Globus pallidus (tissue), 1 donor: ENCODE measurements at places on chromosomes 13 and 19.

GRCh38 chr13:101018720-101019119, 344.1 kb upstream of the TMTC4 start:
- DNase-seq = no peak

DNA sequence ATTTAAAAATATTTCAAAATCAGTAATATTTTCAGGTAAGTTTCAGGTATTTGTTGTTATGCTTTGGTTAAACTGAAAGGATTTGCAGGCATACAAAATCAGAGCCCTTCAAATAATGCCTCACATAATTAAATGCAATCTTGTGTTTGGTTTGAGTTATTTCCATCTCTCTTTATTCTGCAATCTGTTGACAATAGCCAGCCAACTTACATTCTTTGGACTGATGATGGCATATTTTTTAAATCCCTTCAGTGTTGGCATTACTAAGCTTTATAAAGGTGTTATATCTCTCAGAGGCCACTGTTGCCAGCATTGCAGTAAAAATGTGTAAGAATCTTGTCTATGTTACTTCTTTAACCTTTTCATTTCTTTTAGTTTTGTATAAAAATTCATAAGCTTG, 257.2 kb upstream of the RFC3 start:
- no peak for DNase-seq

DNA sequence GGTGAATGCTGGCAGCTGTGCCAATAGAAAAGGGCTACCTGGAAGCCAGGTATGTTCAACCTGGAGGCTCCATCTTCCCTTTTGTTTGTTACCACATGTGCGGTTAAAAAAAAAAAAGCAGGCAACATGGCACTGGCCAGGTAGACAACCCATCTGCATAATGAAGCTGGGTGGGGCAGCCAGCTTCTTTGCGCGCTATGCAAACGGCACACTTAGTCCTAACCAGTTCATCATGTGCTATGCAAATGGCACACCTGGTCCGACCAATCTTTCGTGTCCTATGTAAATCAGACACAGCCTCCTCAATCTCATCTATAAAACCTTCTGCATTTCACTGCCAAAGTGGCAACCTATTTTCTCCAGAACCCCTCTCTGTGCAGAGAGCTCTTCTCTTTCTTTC, 11.3 kb upstream of the IGSF23 start:
- DNase-seq = no peak

GRCh38 chr13:51276636-51277035, 54.4 kb downstream of the FAM124A start:
- no peak for DNase-seq
